ENCODE measurements at places on chromosomes 6 and 20.

DNA sequence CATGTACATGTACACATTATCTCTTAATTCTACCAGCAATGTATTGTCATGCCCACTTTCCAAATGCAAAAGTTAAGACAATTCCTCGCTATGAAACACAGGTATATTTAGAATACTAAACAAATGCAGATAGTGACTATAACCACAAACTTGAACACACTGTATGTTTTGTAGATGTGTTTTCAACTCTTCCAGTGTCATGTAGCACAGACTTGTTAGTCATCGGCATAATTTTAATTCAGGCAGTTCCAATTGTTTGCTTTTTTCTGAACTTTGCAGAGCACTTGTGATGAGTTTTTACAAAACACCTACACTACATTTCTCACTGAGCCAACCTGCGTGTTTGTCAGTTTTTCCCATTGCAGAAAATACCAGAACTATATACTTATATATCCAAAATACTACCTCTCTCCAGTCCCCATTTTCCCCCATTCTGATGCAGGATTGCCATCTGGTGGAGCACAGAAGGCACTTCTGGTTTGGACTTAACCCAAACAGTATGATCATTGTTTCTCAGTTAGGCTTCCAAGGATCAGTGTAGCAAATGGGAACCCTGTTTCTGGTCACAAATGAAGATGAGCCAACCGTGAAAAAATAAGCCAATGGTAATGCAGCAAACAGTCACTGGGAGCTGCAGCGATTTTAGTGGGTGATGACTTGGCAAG is 143.4 kb downstream of the ADGRB3 start:
- no peak for DNase-seq

DNA sequence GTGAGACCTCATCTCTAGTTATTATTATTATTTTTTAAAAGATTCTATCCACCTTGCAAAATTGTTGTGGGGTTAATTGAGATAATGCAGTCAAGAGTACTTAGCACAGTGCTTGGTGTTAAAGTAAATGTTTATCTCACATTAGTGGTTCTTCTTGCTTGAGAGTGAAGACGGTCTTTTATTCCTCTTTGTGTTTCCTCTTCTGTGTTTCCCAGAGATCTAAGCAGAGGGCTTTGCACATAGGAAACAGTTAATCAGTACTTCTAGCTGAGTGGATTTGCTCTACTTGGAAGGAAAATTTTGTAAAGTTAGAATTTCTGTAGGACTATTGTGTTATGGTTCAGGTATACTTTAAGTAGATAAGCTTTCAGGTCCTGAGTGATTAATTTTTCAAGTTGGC is 3.5 kb downstream of the ARMC2 start:
- DNase-seq = no peak

DNA sequence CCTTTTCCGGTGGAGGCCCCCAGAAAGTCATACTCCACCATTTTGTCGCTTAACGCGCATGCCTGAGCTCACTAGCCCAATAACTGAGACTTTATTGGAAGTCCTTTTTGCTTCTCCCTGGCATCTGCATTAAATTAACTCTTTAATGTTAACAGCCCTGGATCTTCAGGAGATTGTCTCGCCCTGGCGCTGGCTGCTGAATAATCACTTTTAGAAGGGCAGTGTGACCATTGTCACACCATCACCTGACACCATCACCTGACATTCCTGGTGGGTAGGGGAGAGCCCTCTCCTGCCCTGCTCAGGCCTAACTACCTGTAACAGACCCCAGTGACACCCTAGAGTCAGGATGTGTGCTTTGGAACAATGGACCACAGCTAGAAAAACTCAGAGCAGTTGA is 115.5 kb upstream of the SNX9 start:
- DNase-seq = no peak

DNA sequence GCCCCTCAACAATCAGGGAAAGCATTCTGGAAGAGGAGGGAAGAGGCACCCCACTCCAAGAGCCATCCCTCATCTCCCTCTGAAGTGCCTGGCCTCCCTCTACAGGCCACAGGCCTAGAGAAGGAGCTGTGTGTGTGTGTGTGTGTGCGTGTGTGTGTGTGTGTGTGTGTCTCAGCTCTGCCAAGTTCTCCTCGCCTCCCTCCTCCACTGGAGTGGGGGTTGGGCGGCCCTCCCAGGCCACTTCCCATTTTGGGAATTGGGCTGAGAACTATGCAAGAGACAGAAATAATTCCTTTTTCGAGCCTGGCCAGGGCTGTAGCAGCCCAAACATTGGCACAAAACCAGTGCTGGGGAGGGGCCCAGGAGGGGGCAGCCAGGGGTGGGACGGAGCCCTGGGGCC is 35.7 kb downstream of the KCNB1 start:
- no peak for DNase-seq
